ENCODE measurements at places on chromosomes 2 and 18. TPM values are rescaled to one million over a fixed set of nuclear protein-coding genes. Genes with fewer than 3 reads are reported as not detected.

NEDD4L gene
- 54.1 TPM for total RNA-seq

- DNase-seq: peak; percentile 9
These were observed 133.5 kb upstream of the IL1R2 start for GRCh38 chr2:101858246-101858645.

PELI1 gene
- 2.3 TPM for total RNA-seq

GRCh38 chr2:18792226-18792629 is 202.9 kb upstream of the NT5C1B start:
- DNase-seq: peak; percentile 62

DNA sequence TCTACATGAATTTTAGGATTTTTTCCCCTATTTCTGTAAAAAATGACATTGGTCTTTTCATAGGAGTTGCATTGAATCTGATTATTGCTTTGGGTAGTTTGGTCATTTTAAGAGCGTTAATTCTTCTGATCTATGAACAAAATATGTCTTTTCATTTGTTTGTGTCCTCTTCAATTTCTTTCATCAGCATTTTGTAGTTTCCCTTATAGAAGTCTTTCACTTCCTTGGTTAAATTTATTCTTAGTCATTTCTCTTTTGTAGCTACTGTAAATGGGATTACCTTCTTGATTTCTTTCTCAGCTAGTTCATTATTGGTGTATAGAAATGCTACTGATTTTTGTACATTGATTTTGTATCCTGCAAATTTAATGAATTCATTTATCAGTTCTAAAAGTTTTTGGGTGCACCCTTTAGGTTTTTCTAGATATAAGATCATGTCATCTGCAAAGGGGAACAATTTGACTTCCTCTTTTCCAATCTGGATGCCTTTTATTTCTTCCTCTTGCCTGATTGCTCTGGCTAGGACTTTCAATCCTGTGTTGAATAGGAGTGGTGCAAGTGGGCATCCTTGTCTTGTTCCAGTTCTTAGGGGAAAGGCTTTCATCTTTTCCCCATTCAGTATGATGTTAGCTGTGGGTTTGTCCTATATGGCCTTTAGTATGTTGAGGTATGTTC is 36.6 kb upstream of the AAK1 start:
- no peak for DNase-seq

DTNA gene
- total RNA-seq: 5.2 TPM

GRCh38 chr2:135078417-135078816 is 26.3 kb downstream of the RAB3GAP1 start:
- no peak for DNase-seq

DNA sequence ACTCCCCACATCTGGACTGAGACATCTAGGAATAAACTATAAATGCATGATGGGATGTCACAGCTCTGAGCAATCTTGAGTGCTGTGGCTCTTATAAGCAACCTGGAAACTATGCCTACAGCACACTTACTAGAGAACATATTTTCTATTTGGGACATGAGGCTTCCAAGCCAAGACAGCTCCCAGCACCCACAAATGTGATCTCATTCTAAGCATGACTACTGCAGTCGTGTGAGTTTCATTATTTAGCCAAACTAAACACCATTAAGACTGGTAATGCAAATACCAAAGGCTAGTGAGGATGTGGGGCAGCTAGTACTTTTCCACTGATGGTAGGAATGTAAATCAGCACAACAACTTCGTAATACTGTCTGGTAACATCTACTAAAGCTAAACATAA is 72.5 kb downstream of the RTTN start:
- DNase-seq: peak; percentile 88

GRCh38 chr2:240024766-240025165 is 376 bp downstream of the NDUFA10 start:
- DNase-seq: peak; percentile 6

SPP2 gene
- 0.27 TPM for total RNA-seq

TACR1 gene
- 0.25 TPM for total RNA-seq

GRCh38 chr2:7927691-7928090 is 754.2 kb upstream of the ID2 start:
- no peak for DNase-seq

TPO gene
- total RNA-seq: not detected

TUBB8B gene
- not detected for total RNA-seq

TBR1 gene
- total RNA-seq: not detected

GRCh38 chr2:116510117-116510671 is 1304.3 kb upstream of the DDX18 start:
- no peak for DNase-seq
